IPS-NIHi11 (cell line): ENCODE measurements at places on chromosomes 16 and 17.

DNA sequence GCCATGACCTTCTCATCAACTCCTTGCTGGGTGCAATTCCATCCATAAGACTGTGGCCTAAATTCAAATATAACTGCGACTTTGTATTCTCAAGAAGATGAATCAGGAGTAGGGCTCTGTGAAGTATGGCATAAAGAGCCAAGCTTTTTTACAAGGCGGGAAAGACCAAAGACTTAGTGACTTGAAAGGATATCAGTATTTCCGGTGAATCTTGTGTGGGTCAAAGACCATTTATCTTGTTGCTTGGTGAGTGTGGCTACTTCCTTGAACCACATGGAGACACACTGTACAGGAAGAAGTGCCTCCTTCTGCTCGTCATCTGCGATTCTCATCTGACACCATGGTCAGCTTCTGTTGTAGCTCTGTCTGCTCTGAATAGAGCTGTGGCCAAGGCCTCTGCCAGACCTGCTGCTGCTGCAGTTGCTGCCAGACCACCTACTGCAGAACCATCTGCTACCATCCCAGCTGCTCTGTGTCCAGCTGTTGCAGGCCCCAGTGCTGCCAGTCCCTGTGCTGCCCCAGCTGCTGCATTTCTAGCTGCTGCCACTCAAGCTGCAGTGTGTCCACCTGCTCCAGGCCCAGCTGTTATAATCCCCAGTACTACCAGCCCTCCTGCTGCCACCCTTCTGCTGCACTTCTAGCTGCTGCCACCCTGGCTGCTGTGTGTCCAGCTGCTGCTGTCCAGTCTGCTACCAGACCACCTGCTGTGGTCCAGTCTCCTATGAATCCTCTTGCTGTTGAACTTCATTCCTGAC, 6.1 kb upstream of the KRTAP2-4 start:
- no peak for DNase-seq

DNA sequence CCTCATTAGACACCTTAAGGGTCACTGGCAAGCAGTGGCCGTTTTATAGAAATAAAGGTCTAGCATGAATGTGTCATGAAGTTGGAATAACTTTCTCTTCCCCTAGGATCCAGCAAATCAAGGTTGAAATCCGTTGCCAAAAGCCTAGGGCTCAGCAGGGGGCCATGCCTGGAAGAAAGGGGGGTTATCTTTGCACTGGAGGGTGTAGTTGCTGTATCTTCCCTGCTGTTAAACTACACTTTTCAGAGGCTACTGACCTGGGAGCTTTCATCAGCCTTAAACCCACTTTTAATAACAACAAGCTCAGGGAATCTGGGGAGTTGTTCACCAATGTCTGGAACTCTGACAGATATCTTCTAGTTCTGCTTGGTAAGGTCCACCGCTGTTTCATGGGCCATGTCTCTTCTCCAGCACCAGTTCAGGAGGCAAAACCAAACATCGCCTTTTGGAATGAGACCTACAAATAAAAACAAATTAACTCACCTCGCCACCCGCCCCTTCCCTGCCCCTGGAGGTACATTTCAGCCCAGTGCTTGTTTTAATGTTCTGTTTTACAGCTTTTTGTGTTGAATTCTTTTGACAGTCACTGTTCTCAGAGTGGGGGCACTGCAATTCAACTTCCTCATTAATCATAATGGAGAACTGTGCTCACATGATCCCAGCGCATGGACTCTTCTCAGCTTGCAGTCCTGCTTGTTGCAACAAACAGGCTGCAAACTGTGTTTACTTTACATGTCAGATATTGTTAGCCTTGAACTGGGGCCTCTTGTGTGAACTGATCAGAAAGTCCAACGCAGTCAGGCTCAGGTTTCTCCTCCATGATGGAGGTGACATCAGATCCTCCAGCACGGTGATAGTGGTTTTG, 508.7 kb downstream of the KCNJ2 start:
- DNase-seq = peak; percentile 42

- DNase-seq = peak; percentile 94
Measured at GRCh38 chr17:27381007-27381501, 75.2 kb upstream of the KSR1 start.

DNA sequence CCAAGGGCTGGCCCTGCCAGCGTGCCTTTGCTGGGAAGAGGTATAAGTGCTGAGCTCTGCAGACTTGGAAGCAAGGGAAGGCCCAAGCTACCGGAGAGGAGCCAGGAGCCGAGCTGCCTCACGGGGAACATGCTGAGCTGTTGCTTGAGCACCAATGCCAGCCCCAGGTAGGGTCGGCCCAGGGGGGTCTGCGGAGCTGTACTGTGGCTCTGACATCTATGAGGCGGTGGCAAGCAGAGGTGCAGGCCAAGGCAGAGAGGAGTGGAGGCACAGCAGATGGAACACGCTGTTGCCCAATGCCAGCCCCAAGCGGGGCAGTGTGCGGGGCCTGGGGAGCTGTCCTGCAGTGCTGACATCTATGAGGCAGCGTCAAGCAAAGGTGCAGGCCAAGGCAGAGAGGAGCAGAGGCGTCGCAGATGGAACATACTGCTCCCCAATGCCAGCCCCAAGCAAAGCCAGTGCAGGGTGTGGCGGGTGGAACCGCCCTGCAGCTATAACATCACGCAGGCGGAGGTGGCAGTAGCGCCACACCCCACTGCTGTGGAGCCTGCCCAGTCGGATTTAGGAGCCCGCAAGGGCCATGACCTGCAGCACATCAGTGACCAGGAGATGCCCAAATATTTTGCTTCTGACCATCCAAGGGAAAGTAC, 10.0 kb downstream of the GGA2 start:
- no peak for DNase-seq

DNA sequence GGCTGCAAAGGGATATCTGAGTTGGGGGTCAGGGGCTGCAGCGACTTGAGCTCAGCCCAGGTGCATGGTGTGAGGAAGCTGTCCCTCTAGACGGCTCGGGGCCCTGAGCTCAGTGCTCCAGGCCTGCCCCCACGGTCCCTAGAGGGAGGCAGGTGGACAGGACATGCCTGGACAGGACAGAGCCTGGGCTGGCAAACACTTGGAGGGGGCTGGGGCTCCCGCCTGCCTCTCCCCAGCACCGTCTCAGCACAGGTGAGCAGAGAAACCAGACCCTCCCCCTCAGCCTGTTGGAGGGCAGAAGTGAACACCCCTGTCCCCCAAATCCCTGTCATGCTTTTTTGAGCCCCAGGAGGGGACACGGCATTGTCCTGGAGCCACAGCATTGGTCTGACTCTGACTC, 11.4 kb upstream of the SLC38A10 start:
- DNase-seq = no peak

DNA sequence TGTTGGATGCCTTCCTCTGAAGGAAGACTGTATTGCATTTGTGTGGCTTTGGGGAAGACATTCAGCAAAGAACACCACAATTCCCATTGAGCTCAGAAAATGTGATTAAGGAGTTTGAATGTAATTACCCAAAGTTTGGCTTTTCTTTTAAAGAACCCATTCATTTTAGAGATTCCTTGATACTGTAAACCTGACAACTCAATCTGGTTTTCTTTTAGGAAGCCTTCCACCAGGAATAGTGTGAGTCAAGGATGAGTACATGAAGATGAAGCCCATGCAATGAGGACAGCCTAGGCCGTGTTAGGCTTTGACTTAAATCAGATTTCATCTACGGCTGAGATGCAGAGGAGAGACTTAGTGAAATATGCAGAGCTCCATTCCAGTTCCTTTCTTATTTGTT, 271.7 kb upstream of the TBX2 start:
- no peak for DNase-seq

DNA sequence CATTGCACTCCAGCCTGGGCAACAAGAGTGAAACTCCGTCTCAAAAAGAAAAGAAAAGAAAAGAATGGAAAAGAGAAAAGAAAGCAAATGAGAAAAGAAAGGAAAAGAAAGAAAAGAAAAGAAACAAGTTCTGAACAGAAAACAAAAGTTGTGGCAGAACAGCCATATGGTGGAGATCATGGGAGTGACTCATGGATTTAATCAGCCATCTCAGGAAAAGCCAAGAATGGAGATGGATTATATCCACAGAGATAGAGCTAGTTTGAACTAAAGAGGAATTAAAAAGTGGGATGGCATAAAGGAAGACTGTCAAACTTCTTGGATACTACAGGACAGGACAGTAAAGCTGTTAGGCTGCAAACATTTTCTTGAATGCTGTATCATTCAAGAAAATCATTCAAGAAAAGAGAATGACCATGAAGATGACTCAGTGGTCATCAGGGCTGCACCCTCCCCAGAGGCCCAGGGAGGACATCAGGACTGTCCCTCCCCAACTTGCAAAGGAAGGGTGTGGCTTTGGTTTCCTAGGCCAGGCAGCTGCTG, 120.6 kb downstream of the USP22 start:
- DNase-seq = no peak

DNA sequence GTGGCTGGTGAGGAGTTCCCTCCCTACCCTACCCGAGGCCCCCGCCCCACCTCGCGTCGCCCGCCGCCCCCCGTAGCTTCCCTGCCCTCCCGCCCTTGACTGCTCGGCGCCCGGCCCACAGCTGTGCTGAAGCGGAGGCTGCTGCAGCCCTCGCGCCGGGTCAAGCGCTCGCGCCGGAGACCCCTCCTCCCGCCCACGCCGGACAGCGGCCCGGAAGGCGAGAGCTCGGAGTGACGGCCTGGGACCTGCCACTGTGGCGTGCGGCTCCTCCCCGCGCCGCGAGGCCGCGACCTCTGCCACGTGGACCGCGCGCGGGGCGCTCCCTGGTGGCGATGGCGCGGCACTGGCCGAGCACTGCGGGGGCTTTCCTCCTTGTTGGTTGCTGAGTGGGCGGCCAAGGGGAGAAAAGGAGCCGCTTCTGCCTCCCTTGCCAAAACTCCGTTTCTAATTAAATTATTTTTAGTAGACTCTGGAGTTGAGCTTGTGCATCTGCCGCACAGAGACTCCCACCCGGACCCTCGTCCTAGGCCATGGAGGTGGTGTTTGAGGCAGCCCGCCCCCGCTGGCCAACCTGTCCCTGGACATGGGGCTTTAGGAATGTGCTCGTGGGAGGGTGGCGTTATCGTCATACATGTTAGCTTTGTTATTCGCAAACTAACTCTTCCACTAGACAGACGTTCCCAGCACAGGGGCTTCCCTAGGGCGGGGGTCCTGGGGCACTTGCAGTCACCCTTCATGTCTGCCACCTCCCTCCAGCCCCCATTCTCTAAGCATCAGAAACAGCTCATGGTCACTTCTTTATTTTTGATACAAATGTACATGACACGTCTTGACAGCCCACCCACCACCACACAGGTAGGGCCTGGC, 4.4 kb downstream of the TP53I13 start:
- peak; percentile 65 for DNase-seq

- no peak for DNase-seq
Measured at GRCh38 chr17:522919-523318, 170.3 kb upstream of the RPH3AL start.

GRCh38 chr17:8736796-8737195, 7.8 kb downstream of the CCDC42 start:
- DNase-seq = no peak
